Suppressor macrophage (primary cell): ENCODE measurements at places on chromosomes 7 and 10.
A peak's percentile ranks its signal among the peaks of the same experiment; 100 is the strongest.

GRCh38 chr7:110856704-110857103, 234.2 kb upstream of the LRRN3 start:
- no peak for DNase-seq

- DNase-seq: no peak
Observed at GRCh38 chr10:21413680-21414079, 111.8 kb downstream of the SKIDA1 start.

DNA sequence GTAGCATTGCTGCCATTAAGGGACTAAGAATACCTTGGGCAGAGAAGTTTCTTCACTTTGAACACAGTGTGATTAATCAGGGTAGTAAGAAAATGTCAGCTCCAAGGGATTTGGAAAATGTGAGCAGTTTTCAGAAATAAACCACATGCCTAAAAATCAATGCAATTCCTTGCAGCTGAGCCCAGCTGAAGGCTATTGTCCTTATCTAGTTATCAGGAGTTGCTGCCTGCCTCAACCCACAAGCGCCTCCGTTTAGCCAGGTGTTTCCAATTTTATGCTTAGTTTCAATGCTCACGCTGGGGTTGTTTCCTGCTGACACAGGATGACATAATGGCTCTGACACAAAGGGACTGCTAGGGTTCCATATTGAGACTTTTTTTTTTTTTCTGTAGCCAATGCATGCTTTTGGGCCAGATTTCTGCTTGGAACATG, 132.3 kb upstream of the ANK3 start:
- no peak for DNase-seq

- DNase-seq: no peak
Observed at GRCh38 chr10:47053081-47053798, 142.0 kb downstream of the PTPN20 start.

DNA sequence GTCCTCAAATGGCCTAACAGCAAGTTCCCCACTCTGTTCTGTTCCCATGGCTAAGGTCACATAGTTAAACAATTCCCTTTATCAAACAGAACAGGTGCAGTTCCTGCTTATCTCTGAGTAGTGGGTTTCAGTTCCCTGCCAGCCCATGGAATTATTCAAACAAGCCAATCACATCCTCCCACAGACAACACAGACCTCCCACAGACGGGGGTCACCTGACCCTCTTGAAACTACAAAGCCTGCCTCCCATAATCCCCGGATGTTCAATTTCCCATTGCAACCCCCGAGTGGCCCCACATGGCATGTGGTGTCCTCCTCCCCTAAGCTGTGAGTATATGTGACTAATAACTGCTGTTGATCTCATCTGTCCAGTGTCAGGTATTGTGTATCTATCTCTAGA, 64.1 kb downstream of the TMEM168 start:
- DNase-seq: no peak

GRCh38 chr7:104362756-104363155, 34.4 kb downstream of the LHFPL3 start:
- no peak for DNase-seq

- no peak for DNase-seq
Observed at GRCh38 chr10:103479135-103479534, at the start of gene CALHM3. TSS of gene CALHM3 (minus strand) at chr10:103479240. CDS start at chr10:103479032, 208 bp downstream.

- DNase-seq: no peak
Observed at GRCh38 chr7:77702513-77702912, 6.3 kb downstream of the RSBN1L start.

GRCh38 chr7:114740941-114741340, 181.0 kb upstream of the MDFIC start:
- DNase-seq: no peak

DNA sequence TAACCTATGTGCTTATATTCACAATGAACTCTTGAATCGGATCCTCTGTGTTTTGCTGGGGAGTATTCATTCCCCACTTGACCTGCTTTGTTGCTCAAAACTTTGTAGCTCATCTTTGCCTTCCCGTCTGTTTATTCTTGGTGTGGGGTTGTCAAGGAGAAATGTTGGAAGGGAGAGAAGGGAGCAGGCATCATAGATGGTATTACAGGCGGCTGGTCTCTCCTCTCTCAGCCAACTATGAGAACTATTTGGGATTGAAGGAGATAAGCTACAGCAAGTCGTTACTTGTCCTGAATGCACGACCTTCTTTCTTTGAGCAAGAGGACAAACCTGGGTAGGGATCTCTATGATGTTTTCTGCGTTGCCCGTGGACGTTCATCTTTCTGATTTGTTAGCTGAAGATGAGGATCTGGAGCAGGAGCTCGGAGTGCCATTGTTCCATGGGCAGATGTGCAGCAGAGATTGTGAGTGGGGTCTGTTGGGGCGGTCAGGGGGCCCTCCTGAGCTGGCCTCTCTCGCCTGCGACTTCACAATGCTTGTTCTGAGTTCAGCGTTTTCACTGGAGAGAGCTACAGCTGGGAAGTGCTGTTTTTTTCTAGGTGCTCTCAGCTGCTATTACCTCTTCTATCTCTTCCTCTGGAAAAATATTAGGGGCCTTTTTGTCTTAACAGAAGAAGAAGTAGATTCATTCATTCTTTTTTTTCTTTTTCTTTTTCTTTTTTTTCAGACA, 126.9 kb upstream of the KLF6 start:
- DNase-seq: no peak

GRCh38 chr10:77510695-77511094, 126.9 kb downstream of the KCNMA1 start:
- no peak for DNase-seq

- no peak for DNase-seq
Observed at GRCh38 chr7:26515314-26515842, 223.7 kb downstream of the SNX10 start.

- no peak for DNase-seq
Observed at GRCh38 chr7:55912748-55913158, 25.5 kb downstream of the ZNF713 start.

- DNase-seq: peak; percentile 42
Observed at GRCh38 chr10:33653584-33654367, 319.3 kb upstream of the NRP1 start.

DNA sequence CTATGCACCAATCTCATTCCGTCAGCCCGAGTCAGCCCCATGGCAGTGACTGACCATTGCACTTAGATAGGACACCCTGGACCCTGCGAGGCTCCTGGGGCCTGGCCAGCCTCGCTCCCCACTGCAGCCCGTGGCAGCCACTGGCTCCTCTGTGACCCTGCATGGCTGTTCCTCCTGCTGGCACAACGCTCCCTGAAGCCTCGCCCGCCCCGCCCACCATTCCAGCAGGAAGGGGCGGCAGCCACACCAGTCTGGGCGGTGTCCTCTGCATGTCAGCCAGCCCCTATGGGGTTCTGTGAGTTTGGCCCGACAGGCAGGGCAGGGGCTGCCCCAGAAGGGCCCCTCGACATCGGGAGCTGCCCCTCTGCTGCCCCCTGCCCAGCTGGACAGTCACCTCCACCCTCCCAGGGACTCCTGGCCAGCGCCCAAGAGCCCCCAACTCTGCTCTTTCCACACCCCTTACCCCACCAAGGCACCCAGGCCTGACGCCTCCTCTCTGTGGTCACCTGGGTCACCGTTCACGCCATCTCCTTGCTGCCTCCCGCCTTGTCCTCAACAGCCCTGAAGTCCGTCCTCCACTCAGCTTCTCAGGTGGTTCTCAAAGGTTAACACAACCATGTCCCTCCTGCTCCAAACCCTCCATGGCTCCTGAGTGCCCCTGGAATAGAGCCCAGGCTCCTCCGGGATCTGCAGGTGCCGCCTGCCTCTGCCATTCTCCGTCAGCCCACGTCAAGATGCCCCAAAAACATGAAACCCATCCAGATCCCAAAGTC, 103.5 kb downstream of the MICALL2 start:
- no peak for DNase-seq

- DNase-seq: no peak
Observed at GRCh38 chr10:110017907-110018306, 10.1 kb downstream of the ADD3 start.

GRCh38 chr7:96786998-96787395, 77.4 kb upstream of the SEM1 start:
- DNase-seq: no peak

DNA sequence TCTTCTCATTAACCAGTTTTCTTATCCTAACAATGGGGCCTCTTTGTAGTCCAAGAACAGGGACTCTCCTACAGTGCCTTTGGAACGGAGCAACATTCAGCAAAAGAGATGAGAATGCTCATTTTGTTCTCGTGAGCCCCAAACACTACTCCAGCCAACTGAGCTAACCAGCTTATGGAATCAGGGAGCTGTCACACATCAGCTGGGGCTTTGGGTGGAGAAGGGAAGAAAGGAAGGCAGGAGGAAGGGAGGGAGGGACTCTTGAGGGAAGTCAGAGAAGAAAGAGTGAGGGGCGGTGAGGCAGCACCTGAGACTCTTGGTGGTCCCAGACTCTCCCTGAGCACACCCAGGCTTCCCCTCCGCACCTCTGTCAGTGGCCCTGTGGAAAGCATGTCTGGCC, 123.1 kb downstream of the CLEC2L start:
- no peak for DNase-seq

GRCh38 chr10:103512591-103513379, 19.3 kb downstream of the NEURL1 start:
- DNase-seq: no peak

GRCh38 chr7:156113731-156114130, 301.5 kb upstream of the SHH start:
- no peak for DNase-seq

DNA sequence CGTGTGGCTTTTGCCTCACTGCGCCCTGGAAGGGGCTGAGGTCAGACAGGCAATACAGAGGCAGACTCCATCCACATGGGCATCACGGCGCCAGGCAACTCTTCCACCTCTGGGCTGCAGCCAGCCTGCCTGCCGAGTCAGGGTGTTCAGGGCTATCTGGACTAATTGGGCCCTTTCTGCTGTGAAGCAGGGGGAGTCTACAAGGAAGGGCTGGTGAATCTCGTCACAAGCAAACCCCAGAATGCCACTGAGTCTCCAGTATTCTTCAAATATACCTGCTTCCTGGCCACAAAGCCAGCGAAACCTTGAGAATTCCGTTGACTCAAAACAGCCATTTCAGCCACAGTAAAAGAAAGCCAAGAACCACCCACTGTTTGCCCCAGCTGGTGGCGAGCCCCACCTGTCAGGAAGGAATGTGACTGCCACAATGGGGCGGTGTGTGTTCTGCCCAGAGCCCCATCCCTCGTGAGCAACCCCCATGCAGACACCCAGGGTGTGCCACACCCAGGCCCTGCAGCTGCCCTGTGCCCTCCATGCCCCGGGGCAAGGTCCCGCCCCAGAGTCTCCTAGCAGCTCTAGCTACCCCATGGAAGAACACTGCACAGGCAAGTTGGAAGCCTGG, 117.3 kb downstream of the FAM53B start:
- no peak for DNase-seq

DNA sequence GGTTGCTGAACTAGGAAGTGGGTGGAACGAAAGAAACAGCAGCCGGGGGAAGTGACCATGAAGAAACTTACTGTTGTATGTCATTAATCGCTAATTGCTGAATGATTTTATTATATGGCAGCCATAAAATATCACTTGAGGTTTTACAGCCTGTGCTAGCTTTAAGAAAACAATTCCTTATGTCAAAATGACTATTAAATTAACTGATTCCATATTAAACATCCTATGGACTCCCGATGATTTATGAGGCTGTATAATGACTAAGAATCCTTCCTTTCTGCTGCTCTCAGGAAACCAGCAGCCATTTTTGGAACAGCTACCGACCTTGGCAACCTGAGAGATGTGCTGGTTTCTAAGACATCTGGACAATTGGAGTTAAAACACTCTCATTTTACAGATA, 421.9 kb downstream of the SORCS3 start:
- no peak for DNase-seq

DNA sequence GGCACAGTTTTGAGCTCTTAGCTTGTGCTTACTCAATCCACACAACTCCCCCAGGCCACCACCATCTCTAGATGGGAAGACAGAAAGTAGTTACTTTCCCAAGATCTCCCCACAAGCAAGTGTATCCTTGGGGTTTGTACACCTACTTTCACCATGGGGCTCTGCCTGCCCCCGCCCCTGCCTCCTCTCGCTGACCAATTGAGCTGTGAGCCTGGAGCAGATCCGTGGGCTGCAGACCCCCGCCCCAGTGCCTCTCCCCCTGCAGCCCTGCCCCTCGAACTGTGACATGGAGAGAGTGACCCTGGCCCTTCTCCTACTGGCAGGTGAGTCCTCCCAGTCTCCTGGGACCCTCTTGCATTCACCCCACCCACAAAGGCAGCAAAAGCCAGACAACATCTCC, 2.0 kb downstream of the FXYD4 start:
- no peak for DNase-seq

DNA sequence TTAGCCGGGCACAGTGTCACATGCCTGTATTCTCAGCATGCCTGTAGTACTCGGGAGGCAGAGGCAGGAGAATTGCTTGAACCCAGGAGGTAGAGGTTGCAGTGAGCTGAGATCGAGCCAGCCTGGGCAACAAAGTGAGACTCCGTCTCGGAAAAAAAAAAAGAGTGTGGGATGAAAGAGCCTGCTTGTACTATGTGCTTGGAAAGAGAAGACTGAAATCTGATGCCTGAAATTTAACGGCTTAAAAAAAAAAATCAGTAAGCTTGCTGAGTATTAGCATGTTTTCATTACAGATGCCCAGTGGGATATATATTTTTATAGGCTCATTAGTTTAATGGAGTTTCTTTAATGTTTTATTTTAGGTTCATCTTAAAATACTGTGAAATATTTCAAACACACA, 4.2 kb downstream of the NT5C2 start:
- DNase-seq: no peak

- DNase-seq: no peak
Observed at GRCh38 chr10:1726861-1727260, 10.5 kb downstream of the ADARB2 start.

GRCh38 chr10:79132681-79133381, 64.1 kb downstream of the ZMIZ1 start:
- DNase-seq: peak; percentile 50

GRCh38 chr7:83696101-83696500, 47.2 kb upstream of the SEMA3E start:
- DNase-seq: no peak

- DNase-seq: no peak
Observed at GRCh38 chr7:42227021-42227420, 10.0 kb downstream of the GLI3 start.

DNA sequence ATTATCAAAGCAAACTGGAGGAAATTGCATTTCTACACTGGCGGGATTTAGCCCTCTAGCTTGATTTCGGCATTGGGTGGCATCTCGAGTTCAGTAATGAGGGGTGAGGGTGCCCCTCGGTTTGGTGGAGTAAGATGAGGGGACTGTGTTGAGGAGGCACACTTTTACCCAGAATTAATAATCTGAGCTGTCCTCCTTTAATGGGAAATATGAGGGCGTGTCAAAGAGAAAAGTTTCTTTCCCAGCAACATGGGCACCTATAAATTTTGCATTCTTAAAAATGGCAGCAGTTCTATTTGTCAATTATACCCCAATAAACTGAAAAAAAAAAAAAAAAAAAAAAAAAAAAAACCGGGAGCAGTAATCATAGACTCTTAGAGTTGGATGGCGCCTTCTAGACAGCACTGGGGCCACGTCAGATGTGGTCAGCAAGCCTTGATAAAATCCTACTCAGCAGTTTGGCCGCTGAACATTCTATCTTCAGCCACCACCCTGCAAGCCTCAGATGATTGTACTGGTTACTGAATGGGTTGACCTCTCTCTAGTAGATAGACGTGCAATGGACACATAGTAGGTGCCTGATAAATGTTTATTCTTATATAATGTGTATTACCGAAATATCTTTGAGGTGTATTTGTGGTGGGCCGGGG, 931 bp downstream of the PAPSS2 start:
- DNase-seq: peak; percentile 43

- DNase-seq: no peak
Observed at GRCh38 chr7:44286182-44286617, 39.2 kb downstream of the CAMK2B start.

- peak; percentile 42 for DNase-seq
Observed at GRCh38 chr7:6476596-6477317, 29.0 kb upstream of the DAGLB start.
